ENCODE measurements at places on chromosomes 13 and 19.
A peak's percentile ranks its signal among the peaks of the same experiment; 100 is the strongest.

DNA sequence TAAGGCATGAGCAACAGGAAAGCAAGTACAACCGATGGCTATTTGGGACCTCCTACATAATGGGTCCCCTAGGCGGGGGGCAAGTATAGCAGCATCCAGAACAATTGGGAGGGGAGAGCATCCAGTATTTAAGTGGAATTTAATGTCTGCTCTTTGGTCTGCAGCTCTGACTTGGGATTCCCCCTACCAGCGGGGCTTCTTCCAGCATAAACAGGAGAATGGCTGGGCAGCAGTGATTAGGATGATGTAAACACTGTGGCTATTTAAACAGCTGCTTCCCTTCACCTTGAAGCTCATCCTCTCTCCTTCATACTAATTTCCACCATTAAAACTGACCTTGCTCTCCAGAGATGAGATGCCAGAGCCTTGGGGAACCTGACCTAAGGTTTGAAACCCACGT, 73.9 kb upstream of the OXGR1 start:
- no peak for DNase-seq

- DNase-seq, result no peak
These were observed 4.8 kb upstream of the TM9SF2 start for GRCh38 chr13:99496184-99497142.

DNA sequence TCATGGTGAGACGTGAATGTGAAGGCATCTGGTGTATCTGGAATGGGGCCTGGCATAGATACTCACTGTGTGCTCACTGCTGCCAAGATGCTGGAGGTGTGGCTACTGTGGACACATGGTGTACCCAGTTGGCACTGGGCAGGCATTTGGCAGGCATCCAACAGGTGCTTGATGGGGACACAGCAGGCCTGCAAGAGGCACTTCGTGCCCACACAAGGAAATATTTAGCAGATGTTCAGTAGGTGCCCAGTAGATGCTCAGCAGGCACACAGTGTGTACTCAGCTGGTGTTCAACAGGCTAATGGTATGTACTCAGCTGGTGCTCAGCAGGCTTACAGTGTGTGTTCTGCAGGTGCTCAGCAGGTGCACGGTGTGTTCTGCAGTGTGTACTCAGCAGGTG, 14.2 kb downstream of the CRTC1 start:
- no peak for DNase-seq

GRCh38 chr13:103031332-103031873, 34.8 kb downstream of the SLC10A2 start:
- DNase-seq, result peak; percentile 63
